ENCODE measurements at places on chromosomes 2 and 18.

DNA sequence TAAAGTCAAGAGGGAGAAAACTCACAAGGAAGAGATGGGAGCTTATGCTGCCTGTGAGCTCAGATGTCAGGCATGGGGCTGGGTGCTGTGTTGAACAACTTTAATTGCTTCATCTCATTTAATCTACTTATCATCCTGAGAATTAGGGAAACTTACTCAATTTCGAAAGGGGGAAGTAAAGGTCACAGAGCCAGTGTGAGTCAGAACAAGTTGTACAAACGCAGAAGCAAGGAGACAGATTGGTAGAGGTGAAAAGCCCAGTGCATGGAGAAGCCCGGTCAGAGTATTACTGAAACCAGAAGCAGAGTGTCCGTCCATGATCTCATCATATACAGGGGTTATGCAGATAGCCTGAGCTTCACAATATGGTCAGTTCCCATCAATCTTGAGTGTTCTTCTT, 281.1 kb upstream of the POU3F3 start:
- ATAC-seq, result no peak

GRCh38 chr2:81589406-81589805, 1284.9 kb upstream of the LRRTM1 start:
- ATAC-seq, result no peak

GRCh38 chr18:74989134-74989533, 219.8 kb downstream of the PTGR3 start:
- no peak for ATAC-seq

DNA sequence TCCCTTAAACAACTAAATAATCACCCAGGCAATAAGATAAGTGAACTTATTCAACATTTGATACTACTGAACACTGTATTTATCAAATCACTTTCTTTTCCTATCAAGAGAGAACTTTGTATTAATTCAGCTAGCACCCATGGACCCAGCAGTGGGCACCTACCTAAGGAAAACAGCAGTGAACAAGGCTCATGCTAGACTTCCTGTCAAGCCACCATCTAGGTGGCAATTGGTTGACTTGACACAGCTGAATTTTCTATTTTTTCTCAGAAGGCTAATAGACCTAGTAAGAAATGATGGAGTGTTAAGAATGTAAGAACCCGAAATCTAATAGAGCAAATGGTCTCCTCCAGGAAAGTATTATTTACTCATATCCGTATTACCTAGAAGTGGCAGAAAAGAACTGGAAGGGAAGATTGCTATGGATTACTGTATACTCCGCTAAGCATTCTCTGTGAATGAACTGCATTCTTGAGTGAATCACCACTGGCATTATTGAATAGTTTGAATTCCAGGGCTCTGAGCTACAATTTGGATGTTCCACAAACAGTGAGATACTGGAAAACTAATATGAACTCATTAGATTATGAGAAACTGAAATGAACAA, 988.2 kb upstream of the CDH2 start:
- no peak for ATAC-seq

GRCh38 chr2:15684161-15685039, 92.7 kb downstream of the DDX1 start:
- ATAC-seq, result no peak

GRCh38 chr2:217404236-217404760, 544.4 kb upstream of the TNP1 start:
- no peak for ATAC-seq

DNA sequence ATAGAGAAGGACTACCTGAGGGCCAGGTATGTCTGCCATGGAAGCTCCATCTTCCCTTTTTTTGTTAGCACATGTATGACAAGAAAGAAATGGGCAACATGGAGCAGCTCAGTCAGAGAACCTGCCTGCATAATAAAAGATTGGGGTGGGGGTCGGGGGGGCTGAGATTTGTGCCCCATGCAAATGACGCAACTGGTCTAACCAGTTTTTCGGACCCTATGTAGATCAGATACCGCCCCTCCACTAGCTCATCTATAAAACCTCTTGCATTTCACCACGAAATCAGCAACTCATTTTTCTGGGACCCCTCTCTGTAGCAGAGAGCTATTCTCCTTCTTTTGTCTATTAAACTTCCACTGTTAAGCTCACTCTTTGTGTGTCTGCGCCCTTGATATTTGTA, 657.2 kb downstream of the ERBB4 start:
- no peak for ATAC-seq

DNA sequence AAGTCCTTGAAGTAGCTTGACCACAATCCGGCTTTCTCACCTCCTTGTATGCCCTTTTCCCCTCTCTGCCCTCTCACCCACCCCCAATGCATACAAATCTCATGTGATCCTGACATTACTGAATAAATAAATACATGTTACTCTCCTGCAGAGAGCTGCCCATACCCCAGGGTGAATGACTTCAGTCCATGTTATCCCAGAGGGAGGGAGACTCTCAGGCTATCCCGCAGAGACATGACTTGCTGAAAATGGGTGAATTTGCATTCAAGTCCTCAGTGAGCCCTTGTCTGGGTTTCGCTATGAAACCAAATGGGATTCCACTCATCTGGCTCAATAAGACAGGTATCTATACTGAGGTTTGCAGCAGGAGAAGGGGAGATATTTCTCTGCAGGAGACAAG, 168.5 kb downstream of the FHOD3 start:
- no peak for ATAC-seq

GRCh38 chr2:211724933-211725332, 813.7 kb downstream of the ERBB4 start:
- no peak for ATAC-seq

DNA sequence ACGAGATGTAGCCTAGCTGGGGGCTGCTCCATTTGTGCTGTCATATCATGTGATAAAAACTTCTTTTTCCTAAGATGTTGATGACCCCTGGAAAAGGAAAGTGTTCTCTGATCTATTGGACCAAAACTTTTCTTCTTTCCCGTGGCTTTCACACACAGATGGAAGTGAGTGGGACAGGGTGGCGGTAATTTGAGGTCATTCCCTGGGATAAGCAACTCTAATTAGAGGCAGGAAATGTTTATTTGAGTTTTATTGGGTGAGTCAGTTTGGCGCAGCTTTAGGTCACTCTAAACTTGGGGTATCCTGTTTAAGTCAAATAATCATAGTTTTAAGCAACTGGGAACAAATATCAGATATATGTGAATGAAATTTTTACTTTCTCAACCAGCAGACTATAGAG, 221.0 kb upstream of the EPAS1 start:
- no peak for ATAC-seq

DNA sequence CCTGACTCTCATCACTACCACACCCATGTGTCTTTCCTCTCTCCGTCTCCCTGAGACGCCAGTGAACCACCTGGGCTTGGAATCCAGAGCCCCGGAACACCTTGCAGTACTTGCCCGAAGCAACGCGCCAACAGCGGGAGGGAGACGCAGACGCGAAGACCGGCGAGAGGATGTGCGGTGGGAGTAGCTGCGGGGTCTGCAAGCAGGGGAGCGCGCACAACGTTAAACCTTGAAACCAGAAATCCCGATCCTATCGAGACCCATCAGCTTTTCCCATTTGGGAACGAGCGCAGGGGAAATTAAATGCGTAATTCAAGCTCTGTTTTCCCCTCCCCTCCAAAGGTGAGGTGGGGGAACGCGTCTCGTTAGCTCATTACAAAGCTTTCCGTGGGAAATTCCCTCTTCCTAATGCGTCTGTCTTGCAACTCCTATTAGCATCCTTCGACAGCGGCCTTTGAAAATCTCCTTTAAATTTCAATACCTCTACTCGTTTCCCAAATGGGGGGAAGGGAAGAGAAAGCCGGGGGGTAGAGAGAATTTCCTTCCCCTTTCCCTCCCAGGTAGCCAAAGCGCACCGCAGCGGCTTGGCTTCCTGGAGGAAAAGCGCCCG, 421 bp upstream of the CNTNAP5 start:
- no peak for ATAC-seq

DNA sequence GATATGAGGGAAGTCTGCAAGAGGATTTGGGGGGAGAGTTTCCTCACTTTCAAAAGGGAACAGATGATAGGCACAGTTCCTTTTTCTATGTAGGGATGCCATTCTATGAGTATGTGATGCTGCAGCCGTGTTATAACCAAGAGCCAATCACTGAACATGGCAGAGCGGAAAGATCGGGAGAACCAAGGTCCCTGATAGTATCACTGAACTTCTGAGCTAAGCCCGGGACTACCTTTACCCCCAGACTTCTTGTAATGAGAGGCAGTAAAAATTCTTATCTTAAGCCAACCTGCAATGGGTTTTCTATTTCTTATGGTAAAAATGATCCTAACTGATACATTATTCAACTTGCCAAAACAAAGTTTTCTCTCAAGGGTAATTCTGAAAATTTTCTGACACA, 21.6 kb upstream of the SLC1A4 start:
- no peak for ATAC-seq

- ATAC-seq, result no peak
Measured at GRCh38 chr2:114040826-114041225, 150.9 kb downstream of the ACTR3 start.

DNA sequence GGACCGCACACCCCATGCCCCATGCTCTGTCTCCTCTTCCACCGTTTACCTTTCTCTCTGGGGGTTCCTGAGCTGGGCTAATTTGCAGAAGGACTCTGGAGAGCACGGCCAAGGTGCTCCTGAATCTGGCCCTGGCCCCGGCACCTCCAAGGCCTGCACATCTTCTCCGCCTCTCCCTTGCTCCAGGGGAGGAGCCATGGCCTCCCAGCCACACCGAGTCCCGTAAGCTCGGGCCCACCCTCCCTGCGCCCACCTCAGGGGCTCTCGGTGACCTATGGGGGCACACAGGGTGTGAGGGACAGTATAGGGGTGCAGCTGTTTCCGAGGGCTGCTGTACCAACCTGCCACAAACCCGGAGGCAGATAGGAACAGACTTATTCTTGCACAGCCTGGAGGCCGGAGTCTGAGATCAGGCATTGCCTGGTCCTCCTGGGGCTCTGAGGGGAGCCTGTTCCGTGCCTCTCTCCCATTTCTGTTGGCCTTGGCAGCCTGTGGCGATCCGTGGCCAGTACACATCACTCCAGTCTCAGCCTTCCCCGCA, 127.3 kb upstream of the GPC1 start:
- peak; percentile 23 for ATAC-seq

DNA sequence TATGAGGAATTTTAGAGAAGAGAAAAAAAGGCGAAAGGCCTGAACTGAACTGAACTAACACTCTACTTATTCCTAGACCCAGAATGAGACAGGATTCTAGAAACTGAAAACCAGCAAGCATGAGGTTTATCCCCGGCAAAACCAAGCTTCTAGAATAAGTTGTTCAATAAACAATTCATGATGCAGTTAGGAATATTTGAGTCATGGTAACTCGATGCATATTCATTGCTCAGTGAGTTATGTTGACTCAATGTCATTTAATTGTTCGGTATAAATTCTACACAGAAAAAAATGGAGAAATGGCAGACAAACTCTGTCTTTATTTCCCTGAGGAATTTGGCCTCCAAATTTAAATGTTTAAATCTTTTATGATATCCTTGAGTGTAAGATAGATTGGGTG, 321.5 kb downstream of the SATB2 start:
- no peak for ATAC-seq

GRCh38 chr2:120802867-120803484, 67.3 kb downstream of the GLI2 start:
- ATAC-seq, result peak; percentile 36

DNA sequence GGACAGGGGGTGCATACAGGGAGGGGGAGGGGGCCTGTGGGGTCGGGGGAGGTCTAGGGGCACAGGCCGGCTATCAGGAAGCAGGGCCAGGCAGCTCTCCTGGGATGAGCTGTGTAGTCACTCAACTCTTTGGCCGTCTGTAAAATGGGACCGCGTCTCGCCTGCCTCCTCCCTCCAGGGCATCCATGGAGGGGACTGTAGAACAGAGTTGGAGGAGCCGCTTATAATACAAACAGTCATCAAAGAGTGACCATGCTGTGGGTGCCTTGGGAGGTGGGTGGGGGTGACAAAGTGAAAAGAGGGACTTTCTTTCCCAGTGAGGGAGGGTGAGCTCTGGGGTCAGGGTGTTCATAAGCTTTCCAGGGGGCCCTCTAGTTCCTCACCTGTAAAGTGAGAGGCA, 169.6 kb upstream of the HAAO start:
- no peak for ATAC-seq

- no peak for ATAC-seq
Measured at GRCh38 chr2:211822686-211823335, 715.8 kb downstream of the ERBB4 start.

DNA sequence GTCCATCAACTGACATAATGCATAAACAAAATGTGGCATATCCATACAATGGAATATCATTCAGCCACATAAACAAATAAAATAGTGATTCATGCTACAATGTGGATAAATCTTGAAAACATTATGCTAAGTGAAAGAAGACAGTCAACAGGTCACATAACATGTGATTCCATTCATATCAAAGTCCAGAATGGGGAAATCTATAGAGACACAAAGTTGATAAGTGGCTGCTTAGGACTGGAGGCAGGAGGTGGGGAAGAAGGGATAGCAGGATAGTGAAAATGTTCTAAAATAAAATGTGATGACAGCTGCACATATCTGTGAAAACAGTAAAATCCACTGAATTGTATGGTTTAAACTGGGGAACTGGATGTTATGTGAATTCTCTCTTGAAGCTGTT, 18.7 kb downstream of the CFAP53 start:
- ATAC-seq, result no peak

DNA sequence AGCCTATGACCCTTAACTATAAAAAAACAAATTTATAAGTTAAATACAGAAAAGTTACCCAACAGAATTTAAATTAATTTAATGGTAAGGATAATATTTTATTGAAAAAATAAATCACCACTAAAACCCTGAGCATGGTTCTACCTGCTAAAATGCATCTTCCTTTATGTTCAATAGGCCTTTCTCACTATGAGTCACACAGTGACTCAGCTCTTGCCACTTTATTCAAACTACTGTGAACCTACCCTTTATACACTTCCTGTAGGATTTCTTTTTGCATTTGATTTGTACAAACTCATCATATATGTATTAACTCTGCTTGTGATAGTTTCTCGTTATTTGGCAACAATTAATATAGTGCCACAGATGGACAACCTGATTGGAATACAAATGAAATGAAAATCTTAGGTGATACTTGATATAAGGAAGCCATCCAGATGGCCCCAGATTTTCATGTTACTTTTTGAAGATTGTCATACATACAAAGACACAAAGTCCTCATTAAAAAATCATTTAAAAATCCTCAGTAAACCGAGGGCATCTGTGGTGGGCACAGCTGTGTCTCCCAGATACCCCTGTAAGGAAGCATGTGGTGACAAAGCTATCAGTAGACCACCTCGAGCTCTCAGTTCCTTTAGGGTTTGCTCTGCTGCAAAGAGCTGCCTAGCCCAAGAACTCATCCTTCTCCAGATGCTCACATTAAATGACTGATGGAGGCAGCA, 55.2 kb upstream of the COBLL1 start:
- ATAC-seq, result peak; percentile 96

DNA sequence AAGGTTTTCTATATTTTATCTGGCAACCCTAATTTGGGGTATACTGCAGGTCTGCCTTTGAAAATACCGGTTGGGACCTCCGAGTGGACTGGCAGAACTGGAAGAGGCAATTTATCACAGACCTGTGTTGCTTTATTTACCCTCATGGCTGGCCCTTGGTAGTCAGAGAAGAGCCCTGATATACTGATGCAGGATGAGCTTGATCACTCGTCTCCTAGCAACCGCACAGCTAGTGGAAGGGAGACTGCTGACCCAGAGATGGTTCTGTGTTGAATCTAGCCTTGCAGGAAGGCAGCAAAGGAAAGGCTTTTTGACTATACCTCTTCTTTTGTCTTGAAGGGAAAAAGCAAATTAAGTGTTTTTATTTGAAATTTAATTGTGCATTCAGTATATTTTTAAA, 154.7 kb downstream of the EML6 start:
- no peak for ATAC-seq
